Stimulated activated CD8-positive, alpha-beta memory T cell treated with anti-CD3 and anti-CD28 coated beads, Interleukin-2, amount 100 ng/mL, for 48 hours (primary cell): ENCODE measurements at places on chromosomes 13 and 19.
A peak's percentile ranks its signal among the peaks of the same experiment; 100 is the strongest.

GRCh38 chr19:7670150-7670783 lies 1.4 kb downstream of the RETN start:
- DNase-seq, result no peak

DNA sequence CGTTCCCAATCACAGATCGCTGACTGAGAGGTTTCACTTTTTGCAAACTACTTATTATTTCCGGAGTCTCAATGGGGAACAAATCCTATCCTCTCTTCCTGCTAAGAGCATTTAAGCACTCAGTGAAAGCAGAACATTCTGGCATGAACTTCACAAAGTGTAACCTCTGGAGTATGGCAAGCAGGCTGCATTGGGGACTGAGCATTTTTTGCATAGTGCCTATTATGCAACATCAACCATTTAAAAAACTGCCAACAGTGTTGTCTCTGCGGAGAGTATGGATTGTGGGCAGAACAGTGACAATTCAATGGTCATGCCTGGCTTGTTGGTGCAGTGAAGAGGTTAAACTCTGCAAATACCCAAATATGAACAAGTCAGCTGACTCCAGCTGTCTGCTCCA lies 484.6 kb downstream of the OLFM4 start:
- no peak for DNase-seq

GRCh38 chr19:3148503-3148902 lies 12.7 kb downstream of the GNA15 start:
- DNase-seq, result no peak

DNA sequence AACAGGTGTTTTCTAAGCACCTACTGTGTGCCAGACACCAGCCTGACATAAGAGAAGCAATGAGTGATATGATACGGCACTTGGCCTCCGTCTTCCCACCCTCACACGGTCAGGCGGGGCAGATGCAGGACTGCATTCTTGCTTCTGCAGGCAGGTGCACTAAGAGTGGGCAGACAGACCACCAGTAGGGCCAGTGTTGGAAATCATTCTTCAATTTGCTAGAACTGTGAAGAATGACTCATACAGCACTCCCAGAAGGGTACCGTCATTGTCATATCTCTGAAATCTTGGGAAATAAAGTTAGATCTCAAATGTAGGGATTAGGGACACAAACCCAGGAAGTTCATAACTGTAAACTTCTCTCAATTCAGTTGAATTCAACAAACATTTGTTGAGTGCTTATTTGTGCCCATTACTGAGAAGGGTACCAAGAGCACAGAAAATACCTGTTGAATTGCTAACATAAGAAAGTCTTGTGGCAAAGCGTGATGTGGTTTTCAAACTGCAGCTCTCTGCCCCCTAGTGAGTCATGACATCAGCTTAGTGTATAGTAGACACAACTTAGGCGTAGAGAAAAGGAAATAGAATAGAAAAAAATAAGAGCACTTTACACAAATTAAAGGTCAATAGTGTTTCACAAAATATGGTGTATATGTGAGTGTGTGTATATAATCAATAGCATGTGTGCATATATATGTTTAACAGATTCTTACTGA lies 76.1 kb downstream of the TEX26 start:
- no peak for DNase-seq

GRCh38 chr19:38228491-38229439 lies 4.7 kb upstream of the DPF1 start:
- no peak for DNase-seq

GRCh38 chr19:58395979-58396627 lies 647 bp downstream of the RNF225 start:
- no peak for DNase-seq

DNA sequence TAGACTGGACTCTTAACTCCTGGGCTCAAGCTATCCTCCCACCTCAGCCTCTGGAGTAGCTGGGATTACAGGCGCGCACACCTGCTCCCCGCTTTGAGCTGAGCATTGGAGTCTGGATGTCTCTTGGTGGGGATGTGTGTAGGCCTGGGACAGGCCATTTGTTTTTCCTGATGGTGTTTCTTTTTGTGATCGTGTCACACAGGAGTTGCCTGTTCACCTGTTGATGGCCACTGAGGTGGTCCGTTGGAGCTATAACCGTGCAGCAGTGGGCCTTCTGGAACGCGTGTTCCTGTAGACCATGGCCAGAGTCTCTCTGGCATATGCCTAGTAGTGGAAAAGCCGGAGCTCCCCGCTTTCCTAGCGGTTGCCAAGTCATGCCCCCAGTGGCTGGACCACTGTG lies 3.5 kb downstream of the PAK4 start:
- DNase-seq, result no peak

DNA sequence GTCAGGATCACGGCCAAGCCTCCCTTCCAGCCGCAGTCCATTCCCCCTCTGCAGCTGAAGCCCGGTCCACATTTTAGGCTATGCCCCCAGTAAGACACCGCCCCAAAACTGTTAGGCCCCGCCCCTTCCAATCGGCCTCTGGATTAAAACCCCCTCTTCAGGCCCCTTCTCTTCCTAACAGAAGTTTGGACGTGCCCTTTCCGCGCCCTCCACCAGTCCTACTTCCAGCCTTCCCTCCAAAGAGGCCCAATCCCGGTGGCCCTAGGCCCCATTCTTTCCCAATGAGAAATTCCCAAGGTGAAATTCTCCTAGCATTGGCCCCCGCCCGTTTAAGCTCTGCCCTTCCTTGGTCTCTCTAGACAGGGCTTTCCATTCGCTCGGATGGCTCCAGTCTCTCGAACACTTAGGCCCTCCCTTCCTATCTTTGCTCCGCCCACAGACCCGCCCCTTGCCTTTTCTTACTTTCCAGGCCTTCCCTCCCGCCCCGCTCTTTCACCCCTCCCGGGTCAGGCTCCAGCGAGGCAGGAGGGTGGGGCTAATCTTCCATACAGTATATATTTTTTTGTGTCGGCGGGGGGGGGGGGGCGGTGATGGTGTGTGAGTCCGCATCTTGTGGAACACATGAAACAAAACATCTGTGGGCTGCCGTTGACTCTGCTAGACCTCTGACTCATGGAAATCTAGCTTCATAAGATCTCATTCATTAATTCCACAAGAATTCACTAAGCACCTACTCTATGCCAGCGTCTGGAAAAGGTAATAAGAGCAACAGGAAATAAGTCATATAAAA lies 13.6 kb downstream of the LTBP4 start:
- peak; percentile 86 for DNase-seq

- DNase-seq, result no peak
These were observed 3.6 kb upstream of the ZNF583 start for GRCh38 chr19:56400485-56400884.

DNA sequence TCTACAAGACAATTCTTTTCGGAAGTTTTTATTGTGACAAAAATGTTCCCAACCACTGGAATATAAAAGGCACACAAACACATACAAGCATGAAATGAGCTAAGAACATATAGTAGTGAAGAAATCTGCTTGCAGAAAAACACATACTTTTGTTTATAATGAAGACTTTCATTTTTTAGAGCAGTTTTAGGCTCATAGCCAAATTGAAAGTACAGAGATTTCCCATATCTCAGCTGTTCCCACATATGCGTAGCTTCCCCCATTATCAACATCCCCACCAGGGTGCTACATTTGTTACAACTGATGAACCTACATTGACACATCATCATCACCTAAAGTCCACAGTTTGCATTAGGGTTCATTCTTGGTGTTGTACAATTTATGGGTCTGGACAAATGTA lies 249.4 kb downstream of the KCTD12 start:
- DNase-seq, result no peak

GRCh38 chr19:54902061-54902460 lies 3.9 kb upstream of the NCR1 start:
- no peak for DNase-seq

GRCh38 chr19:7140137-7140536 lies 70.6 kb downstream of the ZNF557 start:
- no peak for DNase-seq

DNA sequence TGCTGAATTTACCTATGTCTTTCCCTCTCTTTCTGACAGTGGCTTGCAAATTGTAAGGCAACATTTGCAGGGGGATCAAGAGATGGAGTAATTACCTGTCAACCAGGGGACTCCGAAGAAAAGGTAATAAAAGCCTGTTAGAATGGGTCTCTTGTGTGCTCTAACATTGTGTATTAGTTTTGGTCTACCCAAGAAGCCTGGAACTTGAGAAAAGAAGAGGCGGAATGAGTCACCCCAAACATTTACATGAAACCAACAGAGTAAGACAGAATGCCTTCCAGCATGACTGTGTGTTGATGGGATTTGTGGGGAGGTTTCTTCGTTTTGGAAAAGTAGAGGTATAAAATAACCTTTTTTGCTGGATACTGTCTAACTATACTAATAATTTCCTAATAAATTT lies 36.7 kb downstream of the ZAR1L start:
- DNase-seq, result no peak

DNA sequence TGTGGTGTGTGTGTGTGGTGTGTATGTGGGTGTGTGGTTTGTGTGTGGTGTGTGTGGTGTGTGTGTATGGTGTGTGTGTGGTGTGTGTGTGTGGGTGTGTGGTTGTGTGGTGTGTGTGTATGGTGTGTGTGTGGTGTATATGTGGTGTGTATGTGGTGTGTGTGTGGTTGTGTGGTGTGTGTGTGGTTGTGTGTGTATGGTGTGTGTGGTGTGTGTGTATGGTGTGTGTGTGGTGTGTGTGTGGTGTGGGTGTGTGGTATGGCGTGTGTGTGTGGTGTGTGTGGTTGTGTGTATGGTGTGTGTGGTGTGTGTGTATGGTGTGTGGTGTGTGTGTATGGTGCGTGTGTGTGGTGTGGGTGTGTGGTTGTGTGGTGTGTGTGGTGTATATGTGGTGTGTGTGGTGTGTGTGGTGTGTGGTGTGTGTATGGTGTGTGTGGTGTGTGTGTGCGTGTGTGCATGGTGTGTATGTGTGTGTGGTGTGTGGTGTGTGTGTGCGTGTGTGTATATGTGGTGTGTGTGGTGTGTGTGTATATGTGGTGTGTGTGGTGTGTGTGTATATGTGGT lies 8.7 kb downstream of the SHISA7 start:
- no peak for DNase-seq

GRCh38 chr13:97849305-97849704 lies 104.2 kb upstream of the IPO5 start:
- no peak for DNase-seq

- no peak for DNase-seq
These were observed 78.7 kb upstream of the TNFSF11 start for GRCh38 chr13:42495255-42495654.

DNA sequence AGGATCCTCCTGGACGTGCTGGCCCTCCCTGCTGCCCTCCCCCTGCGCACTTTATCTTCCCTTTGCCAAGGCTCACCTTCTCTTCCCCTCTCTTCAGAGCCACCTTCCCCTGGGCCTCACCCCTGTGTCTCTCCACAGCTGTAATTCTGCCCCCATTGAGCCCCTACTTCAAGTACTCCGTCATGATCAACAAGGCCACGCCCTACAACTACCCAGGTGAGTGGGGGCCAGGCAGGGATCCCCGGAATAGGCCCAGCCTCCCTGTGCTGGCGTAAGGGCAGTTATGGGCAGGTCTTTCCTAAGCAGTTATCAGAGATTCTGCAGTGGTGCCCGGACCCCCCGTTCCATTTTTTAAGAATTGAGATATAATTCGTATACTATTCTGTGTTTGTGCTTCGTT lies 3.1 kb downstream of the NDUFA3 start:
- no peak for DNase-seq

DNA sequence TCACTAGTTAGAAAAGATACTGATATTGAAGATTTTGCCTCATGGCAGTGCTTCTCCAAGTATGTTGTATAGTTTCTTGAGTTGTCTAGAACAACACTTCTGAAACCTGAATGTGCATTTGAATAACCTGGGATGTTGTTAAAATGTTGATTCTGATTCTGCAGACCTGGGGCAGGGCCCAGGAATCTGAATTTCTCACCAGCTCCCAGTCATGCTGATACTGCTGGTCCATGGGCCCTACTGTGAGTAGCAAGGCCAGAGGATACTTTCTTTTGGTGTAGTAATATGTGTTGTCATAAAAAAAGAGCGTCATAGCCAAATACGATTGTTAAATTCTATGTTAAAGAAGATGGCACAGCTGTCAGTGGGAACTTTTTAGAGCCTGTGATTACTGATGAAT lies 41.6 kb upstream of the C1QTNF9 start:
- no peak for DNase-seq

DNA sequence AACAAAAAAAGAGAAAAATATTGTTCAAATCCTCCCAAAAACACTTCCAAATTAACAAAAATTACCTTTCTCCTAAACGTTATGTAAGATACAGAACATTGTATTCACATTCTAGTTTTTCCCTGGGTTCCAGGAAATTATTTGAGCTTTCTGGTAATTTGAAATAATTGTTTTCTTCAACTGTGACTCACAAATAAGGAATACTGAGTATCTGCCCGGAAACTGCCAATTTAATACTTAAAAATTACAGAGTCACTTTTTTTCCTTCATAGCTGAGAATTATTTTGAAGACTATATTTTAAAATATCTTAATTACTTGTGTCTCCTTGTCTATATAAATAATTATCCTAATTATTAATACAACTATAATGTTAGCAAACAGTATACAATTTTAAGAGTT lies 709.0 kb upstream of the ARGLU1 start:
- no peak for DNase-seq

DNA sequence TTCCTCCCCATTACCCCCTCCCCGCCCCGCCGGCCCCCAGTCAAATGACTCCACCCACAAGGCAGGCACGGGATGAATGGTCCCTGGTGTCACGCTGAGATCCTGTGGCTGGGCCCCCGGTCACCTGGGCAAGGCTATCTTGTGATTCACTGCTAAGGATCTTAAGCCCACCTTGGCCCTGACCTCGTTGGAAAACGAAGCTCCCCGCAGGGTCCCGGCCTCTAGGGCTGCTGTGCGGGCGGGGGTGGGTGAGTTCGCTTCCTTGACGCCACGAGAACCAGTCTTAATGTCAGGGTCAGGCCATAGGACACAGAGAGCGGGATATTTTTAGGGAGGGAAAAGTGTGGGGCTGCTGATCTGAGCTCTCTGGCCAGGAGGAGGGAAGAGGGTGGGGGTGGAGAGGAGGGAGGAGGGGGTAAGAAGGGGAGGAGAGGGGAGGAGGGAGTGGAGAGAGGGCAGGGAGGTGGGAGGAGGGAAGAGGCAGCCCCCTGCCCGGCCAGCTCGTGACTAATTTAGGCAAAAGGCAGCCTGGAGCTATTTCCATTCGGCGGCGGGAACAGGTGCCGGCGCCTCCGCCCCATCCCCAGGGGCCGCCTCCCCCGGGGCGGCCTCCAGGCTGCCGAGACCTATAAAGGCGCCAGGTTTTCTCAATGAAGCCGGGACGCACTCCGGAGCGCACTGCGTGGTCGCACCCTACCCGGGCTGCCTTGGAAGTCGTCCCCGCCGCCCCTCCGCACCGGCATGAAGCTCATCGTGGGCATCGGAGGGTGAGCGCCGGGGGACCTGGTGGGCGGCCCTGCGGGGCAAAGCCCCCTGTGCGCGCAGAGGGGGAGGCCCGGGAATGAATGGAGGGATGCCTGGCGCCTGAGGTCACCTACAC lies at the start of gene NMRK2:
Gene NMRK2, plus strand, starts transcription at position 139 of the 880 bp plus-strand sequence. Its CDS starts 603 bp downstream, at position 742.
- DNase-seq, result no peak

GRCh38 chr13:93284064-93284463 lies 57.5 kb downstream of the GPC6 start:
- no peak for DNase-seq

- no peak for DNase-seq
These were observed 673 bp downstream of the CTU1 start for GRCh38 chr19:51107406-51108065.

- no peak for DNase-seq
These were observed 984.8 kb upstream of the MIR17HG start for GRCh38 chr13:90362707-90363106.
